SK-N-MC (cell line): ENCODE measurements at places on chromosomes 16 and 17.

GRCh38 chr17:62572488-62572887 is 55.0 kb upstream of the MRC2 start:
- no peak for DNase-seq

DNA sequence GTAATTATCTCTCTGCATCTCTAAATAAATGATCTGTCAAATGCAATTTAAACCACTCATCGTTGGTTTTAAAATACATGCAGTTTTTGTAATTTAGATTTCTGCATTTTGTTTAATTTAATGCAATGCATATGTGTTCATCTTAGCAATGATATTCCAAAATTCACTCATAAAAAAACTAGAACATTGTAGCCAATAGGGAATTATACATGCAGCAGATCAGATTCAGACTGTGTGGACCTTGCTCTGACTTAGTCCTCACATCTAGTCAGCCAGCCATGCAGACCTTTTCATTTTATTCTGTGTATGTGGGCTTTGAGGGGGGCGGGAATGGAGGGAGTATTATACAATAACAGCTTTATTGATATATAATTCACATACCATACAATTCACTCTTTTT is 37.3 kb upstream of the SIAH1 start:
- DNase-seq = no peak

DNA sequence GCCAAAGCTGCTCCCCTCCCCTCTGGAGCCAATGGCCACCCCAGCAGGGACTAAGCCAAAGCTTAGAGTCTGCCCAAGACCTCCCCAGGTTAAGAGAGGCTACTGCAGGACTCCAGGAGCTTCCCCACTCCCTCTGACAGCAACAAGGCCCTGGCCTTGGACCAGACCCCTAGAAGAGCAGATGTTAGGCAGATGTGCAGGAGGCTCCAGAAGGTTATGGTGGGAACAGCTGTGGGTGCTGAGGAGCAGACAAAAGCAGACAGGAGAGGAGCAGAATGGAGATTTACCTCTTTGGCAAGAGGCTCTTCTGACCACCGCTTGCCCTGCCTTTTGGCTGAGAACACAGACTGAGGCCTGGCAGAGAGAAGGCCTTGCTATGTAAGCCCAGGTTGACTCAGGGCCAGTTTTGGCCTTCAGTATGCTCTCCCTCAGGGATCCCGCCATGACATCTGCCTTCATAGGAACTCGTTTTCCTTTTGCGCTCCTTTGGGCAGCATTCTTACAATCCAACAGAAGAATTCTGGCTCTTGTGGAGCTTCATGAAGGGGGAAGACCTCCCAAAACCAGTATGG is 113.0 kb downstream of the RBFOX3 start:
- DNase-seq = no peak

DNA sequence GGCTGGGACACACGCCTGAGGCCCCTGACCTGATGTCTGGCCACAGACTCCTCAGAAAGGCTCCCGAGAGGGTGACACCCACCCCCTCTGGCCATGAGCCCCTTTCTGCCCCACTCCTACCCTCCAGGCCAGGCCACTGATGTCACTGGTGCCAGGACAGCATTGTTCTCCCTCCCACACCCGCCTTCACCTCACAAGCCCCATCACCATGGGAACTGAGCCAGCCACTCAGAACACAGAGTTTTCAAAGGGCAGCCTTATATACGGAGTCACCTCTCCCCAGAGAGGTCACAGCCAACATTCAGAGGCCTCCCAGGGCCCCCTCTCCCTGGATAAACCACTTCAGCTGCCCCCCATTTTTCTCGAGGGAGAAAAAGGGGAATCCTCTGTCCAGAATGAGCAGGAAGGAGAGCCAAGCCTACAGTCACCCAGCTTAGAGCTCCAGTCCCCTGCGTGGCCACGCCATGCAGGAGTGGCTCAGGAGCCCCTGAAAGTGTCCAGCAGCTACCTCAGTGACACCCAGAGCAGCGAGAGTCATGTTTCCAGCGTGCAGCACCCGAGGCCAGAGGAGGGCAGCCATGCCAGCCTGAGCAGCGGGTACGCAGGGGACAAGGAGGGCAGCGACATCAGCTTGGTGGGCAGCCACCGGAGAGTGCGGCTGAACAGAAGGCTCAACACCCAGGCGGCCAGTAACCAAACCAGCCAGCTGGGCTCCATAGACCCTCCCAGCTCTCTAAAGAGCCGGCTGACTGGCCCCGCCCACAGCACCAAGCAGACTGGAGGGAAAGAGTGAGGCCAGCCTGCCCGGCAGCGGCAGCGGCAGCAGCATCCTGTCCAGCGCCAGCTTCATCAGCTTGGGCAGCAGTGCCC is at the start of gene C16orf82:
Gene C16orf82 (plus strand): TSS at position 260 of the 870 bp plus-strand sequence.
- no peak for DNase-seq
